ENCODE measurements at places on chromosomes 2 and 18.

GRCh38 chr2:114543236-114543766, 100.9 kb downstream of the DPP10 start:
- peak; percentile 31 for DNase-seq

DNA sequence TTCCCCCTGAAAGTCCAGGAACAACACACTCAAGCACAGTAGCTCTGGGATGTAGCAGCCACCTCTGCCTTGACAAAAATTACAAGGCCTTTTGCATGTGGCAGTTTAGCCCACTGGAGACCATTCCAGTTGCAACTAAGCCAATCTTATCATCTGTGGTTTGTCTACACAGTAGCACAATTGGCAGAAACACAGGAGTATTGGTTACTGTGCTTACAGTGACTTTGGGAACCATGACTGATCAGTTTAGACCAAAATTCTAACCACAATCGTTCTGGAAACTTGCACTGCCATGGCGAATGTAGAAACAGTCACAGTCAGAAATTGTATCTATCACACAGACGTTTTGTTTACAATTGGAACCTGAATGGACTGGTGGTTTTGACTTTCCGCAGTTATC, 403.7 kb upstream of the MEIS1 start:
- DNase-seq: no peak

GRCh38 chr2:75375646-75376582, 176.6 kb upstream of the TACR1 start:
- DNase-seq: no peak

DNA sequence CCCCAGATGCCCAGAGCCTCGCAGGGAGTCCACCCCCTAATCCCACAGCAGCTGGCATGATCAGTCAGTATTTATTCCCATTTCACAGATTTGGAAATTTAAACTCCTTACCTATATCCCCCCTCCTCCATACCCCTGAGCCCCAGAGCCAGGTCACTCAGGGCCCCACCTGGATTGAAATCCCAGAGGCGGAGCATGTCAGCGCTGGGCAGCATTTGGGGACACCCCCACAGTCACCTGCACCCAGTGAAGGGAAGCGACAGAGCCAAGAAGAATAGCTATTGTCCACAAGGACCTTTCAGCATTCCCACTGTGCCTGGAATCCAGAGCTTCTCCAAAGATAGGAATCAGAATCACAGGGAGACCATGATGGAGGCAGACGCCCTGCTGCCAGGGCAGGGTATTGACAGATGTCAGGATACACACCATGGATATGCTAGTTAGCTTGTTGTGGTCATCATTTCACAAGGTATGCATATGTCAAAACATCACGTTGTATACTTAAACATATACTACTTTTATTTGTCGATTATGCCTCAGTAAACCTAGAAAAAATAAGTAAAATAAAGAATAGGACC, 968 bp upstream of the ASTL start:
- no peak for DNase-seq

DNA sequence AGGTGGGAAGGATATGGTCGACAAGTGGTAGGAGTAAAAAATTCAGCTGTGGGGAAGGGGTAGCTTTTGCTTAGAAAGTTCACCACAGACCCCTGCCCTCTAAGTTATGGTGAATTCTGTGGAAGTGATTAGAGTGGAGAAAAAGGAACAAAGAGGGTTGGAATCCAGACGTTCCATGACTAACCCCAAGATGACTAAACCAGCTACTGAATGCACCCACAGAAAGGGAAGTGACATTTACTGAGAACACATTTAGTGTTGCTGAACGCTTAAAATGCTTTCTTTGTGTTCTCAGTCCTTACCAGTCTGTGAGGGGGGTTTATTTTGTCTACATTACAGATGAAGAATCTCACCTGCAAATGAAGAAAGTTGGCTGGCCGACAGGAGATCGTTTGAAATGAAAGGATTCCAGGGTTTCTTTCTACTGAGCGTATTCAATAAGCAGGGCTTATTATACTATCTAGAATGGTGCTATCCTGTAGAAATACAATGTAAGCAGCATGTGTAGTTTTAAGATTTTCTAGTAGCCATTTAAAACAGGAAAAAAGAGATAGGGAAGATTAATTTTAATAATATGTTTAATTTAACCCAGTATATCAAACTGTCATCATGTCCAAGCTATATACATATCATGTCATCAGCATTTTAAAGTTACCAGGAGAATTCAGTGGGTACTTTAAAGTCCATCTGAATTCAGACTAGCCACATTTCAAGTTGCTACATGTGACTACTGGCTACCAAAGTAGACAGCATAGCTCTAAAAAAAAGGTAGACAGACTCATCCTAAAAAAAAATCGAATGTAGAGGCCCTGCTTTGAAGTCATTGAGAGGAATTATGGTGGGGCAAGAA, 60.1 kb downstream of the LIMS1 start:
- no peak for DNase-seq

DNA sequence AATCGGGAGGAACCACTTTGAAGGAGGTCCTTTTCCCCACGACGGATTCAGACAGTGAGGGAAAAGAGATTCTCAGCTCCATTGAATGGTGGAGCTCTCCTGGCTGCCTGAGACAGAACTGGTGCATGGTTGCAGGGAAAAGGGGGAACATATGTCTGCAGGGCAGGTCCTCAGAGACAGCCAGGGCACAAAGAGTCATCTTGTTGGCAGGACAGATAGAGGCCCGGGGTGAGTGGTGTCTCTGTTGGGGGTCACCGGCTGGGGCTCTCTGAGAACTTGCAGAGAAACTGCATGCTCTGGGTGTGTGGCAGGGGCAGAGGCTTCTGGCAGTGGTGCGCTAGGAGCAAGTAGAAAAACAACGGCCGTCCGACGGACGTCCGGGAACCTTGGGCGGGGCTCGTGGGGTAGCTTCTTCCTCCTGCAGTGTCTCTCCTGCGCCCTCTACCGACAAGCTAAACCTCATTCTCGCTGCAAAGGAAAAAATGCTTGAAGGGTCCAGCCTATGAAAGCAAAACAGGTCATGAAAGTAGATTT, 94.3 kb downstream of the CDCA7 start:
- DNase-seq: peak; percentile 57

DNA sequence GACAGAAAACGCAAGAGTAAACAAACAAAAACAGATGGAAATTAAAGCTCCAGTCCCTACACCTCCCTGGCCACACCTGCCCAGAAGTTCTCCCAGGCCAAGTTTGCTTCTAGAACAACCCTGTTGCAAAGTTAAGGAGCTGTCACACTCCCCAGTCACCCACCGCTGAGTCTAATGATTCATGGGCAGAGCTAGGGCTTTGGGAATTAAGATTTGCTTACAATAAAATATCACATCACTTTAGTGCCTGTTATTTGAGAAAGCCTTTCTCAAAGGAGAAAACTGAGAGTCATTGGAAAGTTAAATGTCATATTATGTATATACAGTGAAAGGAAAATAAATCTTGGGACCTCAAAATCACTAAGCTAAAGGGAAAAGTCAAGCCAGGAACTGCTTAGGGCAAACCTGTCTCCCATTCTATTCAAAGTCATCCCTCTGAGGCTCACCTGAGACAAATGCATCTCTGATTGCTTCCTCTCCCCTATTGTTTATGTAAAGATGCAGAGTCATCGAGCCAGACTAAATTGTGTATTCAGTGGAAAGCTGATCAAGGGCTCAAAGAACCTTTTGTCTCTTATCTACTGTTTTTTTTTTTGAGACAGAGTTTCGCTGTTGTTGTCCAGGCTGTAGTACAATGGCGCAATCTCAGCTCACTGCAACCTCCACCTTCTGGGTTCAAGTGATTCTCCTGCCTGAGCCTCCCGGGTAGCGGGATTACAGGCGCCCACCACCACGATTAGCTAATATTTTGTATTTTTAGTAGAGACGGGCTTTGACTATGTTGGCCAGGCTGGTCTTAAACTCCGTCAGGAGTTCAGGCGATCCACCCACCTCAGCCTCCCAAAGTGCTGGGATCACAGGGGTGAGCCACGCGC, 2.8 kb downstream of the CRYGB start:
- DNase-seq: no peak

DNA sequence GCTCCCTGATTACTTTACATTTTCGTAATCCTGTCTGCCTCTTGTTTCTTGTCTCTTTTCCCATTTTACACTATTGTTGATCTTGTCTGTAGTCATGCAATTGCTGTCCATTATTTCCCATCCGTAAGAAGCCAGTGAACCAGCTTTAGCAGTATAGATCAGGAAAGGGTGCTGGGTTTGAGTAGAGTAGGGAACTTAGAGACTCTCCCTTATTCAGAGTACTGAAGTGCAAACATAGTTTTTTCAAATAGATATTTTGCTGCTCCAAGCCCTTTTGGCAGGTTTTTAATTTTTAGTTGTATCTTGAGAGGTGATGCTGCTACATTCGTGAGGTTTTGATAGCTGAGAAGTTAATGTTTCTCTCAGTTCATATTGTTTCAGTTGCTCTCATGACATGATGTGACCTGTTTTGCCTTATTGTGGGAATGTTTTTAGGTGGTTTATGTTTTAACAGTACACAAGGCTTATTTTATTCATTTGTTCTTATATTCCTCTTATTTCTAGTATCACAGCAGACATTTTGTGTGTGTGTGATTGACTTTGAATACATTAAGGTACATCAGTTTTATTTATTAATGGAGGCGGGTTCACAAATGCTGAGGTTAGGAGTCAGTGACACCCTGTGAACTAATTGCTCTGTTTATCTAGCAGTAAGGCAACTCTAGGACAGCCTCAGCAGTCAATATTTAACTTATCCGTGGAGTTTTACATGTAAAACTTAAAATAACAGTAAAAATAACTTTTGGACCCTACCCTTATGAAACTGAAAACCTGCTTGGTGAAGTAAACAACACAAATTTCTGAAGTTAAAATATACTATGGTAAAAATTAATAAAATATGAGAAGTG, 118.4 kb downstream of the ZNF407 start:
- DNase-seq: no peak

GRCh38 chr18:30328839-30329238, 713.7 kb downstream of the DSC3 start:
- DNase-seq: no peak

DNA sequence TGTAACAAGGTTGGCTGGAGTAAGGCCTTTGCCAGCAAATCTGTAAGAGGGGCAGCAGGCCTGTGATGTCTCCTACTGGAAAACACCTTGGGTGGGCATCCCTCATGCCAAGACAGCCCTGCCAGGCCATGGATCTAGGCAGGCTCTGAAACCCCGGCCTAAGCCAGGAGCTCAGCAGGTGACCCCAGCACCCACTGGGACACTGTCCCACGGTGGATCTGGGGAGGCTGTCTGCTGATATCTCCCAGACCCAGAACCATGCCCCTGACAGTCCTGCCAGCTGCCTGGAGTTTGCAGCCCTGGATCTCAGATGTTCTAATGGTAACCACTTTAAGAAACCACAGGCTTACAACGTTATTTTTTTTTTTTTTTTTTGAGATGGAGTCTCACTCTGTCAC, 117.7 kb downstream of the ZNF516 start:
- DNase-seq: no peak

DNA sequence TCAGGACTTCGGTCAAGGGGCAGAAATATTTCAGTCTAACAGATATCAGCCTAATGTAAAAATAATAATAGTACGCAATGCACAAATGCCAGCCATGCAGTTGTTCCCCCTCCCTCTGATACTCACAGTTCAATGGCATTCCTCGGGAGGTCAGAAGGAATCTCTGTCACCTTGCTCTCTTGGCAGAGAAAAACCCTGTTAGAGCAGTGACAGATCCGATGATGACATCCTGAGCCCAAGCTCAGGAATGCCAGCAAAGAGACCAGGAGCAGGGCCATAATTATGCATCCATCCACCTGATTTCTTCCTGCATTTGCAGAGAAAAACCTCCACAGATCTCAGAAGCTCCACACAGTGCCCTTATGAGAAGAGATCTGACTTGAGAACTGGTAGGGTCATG, at the start of gene FSHR:
Gene FSHR, minus strand, starts transcription at position 376 of the 400 bp plus-strand sequence. Its CDS starts 98 bp downstream, at position 278.
- DNase-seq: no peak

Data from right kidney (tissue), 9 donors.